ENCODE measurements at places on chromosomes 3 and 15.

DNA sequence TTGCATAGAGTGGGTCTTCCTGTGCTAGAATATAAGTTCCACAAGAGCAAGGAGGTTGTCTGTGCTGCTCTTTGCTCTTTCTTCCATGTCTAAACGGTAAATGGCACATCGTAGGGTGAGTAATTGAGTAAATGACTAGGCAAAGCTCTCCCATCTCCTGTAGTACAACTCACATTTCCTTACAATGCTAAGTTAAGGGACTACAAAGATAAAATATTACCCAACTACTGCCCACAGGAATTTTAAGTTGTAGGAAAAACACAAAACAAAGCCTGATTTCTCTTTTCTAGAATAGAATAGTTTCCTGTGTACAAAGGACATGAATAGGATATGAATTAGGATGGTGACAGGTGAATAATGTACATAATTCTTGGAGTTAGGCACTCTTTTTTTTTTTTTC lies 19.9 kb upstream of the LRIG1 start:
- DNase-seq: no peak

- no peak for DNase-seq
Observed at GRCh38 chr3:44887101-44887500, 12.7 kb downstream of the TGM4 start.

GRCh38 chr15:67707520-67708283 lies 117.6 kb upstream of the SKOR1 start:
- DNase-seq: no peak

DNA sequence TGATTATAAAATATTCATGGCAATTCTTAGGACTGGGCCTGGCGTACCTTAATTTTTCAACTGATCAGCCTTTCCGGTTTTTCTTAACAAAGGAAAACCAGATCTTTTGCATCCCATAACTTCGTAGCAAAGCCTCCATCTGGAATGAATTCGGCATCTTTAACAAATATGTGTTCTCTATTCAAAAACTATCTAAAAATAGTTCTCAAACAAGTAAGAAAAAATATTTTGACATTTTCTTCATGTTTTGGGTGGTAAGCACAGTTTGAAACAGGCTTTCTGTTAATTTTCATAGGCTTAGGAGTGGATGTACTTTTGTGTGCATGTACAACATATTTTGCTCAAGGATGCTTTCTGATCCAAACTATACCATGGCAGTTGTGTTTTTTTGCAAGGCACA lies 55.1 kb downstream of the RBMS3 start:
- DNase-seq: no peak

DNA sequence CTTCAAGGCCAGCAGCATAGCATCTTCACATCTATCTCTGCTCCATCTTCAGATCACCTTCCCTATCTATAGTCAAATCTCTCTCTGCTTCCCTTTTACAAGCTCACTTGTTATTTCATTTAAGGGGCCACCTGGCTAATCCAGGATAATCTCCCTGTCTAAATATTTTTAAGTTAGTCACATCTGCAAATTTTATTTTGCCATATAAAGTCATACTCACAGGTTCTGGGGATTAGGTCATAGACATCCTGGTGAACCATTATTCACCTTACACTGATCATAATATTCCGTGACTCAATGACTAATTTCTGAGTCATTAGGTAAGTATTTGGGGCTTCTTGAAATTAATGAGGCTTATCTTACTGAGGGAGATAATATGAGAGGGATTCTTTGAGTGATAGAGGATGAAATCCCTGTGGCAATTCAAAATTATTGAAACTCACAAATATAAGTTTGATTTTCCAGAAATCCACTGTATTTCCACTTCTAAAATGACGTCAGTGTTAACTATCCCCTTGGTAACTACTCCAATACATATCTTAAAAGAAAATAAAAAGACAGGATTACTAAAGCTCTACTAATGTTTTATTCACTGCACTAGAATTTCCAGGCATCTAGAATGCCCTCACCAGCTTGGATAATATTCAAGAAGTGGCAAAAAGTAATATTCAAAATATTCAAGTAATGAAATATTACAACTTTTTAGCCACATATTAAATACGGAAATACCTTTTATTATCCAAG lies 93.7 kb upstream of the RBMS3 start:
- no peak for DNase-seq

GRCh38 chr3:105823149-105823867 lies 45.5 kb downstream of the CBLB start:
- peak; percentile 79 for DNase-seq

Data from GM04503 (cell line).